ENCODE measurements at places on chromosomes 6 and 20.

DNA sequence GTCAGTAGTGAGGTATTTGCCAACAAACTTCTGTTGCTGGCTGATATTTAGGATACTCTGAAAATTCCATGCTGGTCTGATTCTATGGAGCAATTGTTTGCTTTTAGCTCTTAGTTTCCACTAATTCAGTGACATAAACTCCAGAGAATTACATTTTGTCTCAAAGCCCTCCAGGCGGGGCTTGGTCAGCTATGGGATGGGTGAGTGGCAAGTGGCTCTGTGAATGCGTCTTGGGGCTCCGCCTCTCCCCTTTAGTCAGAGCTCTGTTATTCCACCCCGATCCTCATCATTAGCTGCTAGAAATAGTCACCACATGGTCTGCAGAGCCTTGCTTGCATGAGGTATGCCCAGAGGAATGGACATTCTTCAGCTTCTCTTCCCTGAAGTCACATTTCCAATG lies 540.6 kb downstream of the QKI start:
- DNase-seq, result no peak

DNA sequence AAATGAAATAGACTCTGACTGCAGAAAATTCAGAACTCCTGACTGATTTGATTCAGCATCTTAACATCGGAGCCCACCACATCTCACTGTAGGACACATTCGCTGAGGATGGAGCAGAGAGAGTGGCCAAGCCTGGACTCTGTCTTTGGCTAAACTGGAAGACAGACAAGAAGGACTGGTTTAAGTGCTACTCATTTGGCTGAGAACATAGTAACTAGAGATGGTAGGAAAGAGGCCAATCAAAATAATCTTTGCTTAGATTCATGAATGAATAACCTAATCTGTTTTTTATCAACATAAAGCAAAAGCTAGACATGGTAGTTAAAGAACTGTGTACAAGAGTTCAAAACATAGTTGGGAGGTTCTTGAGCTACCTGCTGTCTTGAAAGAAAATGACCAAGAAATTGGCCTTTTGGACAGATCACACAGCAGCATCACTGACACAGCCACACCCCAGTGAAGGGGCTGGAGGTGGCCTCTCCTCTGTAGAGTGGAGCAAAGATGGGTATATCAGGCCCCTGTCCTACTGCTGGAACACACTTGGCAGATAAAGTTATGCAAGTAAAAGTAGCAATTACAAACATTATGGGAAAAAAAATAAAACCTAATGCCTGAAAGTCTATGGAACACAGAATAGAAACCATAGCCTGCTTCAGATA lies 87.1 kb upstream of the NT5E start:
- no peak for DNase-seq

GRCh38 chr6:144063246-144063743 lies 32.1 kb downstream of the SF3B5 start:
- DNase-seq, result peak; percentile 7

GRCh38 chr6:50924758-50925157 lies 106.1 kb downstream of the TFAP2B start:
- no peak for DNase-seq

DNA sequence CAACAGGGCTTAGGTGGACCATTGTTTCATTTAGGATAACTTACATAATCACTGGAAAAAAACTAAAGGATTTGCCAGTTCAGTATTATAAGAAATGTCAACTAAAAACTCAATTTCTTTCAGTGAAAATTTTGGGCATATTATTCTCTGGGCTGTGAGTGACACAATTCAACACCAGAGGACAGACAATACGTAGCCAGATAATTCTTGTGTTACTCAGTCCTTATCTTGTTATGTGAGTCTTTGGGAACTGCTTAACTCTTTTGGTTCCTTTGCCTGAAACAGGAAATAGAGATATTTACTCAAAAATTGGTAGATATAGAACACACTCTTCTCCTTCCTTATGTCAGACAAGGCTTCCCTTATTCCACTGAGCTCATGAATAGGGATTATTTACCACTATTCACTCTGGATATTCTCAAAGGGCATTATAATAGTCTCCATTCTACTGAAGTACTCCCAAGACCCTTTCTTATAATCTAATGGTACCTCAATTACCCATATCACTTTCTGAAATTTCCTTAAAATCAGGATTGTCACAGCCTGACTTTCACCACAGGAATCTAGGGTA lies 4.9 kb upstream of the BEND6 start:
- no peak for DNase-seq

DNA sequence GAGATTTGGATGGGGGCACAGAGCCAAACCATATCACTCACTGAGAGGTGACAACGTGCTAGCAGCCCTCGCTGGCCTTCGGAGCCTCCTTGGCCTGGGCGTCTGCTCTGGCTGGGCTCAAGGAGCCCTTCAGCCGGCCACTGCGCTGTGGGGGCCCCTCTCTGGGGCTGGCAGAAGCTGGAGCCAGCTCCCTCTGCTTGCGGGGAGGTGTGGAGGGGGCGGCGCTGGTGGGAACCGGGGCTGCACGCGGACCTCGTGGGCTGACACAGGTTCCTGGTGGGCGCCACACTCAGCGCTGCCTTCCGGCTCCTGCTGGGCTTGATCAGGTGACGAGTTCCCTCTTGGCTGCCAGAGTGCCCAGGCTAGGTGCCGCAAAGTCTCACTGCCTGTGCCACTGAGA lies 489.2 kb downstream of the PKHD1 start:
- DNase-seq, result no peak

DNA sequence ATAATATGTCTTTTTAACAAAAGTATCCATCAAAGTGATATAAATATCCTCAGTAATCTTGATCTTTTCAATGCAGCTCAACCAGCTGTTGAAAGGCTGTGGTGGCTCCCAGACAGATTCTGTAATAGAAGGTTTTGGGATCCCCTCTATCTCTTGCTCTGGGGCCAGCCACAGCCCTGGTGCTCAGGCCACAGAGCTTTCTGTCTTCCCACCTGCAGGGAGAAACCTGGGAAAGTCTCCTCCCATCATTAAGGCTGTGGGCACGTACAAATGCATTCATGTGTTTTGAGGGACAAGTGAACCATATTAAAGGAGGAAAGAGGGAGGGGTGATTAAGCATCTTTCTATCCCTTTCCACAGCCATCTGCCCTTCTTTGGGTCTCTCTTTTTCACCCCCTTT lies 183.1 kb downstream of the PRDM13 start:
- DNase-seq, result no peak

DNA sequence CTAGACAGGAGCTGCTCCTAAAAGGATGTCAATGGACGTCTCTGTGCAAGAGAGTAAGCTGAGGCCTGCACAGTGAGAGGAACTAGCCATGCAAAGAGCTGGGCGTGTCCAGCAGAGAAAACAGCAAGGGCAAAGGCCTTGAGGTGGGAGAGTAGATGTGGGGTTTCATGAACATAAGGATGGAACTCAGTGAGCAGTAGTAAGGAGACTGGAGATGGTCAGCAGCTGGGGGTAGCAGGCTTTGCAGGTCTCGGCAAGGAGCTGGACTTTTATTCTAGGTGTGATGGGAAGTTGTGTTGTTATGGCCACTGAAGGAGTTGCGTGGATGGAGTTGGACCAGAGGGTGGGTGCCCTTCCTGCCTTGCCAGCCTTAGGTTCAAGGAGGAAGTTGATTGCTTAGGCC lies 90.7 kb upstream of the SIRPA start:
- DNase-seq, result no peak

- no peak for DNase-seq
These were observed 180.6 kb downstream of the RPS12 start for GRCh38 chr6:132995009-132995408.

DNA sequence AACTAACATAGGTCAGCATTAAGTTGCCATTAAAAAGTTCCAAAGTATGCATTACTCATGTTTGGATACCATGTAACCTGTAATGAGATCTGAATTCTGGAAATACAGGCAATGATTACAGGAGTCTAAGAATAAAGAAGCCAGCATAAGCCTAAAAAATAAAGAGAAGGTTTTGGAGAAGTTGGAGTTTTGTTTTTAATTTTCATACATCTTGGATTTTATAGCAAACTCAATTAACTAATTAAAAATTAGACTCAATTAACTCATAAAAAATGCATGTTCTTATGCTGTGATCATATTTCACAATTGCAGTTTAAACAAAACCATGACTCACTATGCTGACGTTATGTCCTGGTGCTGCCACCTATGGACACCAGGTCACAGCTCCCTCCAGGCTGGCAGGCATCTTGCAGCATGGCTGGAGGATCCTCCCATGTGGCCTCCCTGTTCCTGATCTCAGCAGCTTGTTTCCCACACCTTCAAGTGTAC lies 648.8 kb upstream of the AGPAT4 start:
- DNase-seq, result peak; percentile 41

DNA sequence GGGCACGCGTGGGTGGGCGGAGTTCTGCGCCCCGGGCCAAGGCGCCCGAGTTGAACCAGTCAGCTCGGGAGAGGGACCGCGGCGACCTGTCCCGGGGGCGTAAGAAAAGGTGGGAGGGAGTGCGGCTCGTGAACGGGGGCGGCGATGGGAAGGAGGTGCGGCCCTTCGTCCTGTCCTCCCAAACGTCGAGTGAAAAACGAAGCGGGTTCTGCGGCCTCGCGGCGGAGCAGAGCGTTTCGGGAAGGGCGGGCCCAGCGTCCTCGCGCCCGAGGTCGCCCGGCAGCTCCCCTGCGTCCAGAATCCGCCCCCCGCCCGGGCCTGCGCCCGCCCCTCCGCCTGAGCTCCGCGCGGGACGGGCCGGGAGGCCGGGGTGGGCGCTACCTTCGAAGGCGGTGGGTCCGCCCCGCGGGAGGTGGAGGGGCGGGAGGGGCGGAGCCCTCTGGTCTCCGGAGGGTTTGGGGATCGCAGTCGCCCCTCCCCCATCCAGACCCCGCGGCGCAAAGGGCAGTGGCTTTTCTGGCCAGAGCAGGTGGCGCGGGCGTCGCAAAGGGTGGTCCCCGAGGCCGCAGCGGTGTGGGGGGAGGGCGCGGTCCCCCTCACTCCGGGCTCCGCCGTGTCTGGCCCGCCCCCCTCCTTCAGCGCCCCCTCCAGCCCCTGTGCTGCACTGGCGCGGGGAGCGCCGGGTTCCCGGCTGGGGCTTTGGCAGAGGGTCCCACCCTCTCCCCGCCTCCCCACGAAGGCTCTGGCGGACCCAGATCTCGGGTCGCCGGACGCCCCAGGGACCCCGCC lies 838 bp downstream of the STMN3 start:
- DNase-seq, result peak; percentile 30

DNA sequence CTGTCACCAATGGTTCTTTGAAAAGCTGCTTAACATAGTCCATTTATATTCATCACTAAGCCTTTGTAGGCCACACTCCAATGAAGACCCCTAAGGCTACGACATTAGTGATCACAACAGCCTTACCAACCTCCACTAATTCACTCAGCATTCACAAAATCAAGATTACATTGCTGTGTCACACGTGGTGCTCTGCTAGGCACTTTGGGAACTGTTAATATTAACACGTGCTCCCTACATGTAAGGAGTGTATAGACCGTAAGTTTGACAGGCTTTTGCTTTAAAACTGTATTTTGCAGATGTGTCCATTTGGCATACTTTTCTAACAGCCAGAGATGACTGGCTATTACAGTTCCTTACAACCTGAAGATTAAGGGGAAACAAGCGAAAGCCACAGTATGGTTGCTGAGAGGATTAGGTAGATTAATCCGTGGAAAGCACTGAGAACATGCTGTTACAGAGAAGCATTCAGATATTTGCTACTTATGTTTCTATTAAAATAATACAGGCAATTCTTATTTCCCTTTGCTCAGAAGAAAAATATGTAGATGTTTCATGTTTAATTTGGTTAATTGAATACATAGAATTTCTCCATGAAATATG lies 69.7 kb downstream of the SAMD3 start:
- no peak for DNase-seq

- DNase-seq, result no peak
These were observed 383.9 kb downstream of the KIF16B start for GRCh38 chr20:16189371-16189770.

DNA sequence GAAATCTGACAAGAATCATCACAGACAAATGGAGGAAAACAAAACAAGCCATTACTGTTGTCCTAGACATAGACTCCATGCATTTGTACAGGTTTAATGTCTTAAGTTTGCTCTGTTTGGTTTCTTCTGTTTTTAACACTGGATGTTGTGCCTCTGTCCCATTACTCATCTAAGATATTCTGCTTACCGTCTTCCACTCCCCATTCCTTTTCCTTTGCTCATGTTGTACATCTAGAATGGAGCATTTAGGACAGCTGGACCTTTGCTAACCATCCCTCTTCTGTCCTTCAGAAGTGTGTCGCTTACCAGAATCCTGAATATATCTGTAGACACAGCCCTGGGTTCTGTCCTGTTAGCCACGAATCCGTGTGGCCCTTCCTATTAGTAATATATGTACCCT lies 35.2 kb downstream of the RAB22A start:
- DNase-seq, result no peak

- no peak for DNase-seq
These were observed 38.9 kb downstream of the MGME1 start for GRCh38 chr20:18007534-18008292.

- no peak for DNase-seq
These were observed 190.8 kb downstream of the DLL1 start for GRCh38 chr6:170100046-170100445.

- no peak for DNase-seq
These were observed 18.3 kb upstream of the GTSF1L start for GRCh38 chr20:43744966-43745730.

DNA sequence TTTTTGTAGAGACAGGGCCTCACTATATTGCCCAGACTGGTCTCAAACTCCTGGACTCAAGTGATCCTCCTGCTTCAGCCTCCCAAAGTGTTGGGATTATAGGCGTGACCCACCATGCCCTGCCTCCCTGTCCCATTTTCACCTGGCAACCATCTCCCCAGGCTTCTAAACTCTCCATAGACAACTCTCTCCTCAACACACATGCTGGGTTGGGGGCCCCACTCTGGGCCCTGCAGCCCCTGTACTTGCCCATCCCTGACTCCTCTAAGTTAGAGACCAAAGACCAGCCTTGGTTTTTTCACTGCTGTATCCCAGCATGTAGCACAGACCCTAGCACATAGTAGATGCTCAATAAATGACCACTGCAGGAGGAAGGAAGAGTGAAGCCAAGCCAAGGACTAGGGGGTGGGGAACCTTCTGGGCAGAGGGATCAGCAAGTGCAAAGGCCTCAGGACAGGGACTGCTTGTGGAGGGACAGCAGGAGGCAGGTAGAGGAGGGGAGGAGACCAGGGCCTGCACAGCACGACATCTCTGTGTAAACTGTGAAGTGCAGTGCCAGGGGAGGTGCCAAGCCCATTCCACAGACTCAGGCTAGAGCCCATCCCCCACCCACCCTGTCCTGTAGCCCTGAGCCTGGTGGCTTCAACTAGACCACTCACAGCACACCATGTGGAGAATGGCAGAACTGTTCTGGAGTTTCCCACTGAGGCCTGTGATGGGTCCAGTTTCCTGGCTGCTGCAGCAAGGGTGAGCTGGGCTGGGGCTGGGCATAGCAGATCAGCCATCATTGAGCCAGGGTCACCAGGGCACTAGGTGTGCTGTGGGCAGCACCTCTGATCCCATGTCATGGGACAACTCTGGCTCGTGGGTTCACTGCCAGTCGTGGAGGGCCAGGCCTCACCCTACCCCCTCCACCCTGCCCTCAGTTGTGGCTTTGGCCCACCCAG lies 3.4 kb upstream of the SRC start:
- no peak for DNase-seq

DNA sequence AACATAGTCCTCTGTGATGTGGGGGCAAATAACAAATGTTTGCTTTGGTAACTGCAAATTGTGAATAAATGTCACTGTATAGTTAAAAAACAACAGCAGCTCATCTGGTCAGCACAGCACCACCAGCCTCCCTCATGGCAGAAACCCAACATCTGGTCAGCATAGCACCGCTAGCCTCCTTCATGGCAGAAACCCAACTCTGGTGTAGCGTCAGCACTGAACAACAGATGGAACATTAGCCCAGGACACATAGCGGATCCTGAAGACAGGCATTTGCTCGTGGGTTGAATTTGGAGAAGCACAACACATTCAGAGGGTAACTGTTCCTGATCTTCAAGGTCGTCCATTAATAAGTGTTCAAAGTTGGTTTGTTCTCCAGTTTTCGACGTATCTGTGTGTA lies 265.9 kb downstream of the DLL1 start:
- DNase-seq, result no peak
